Endodermal cell (in vitro differentiated cells): ENCODE measurements at places on chromosomes 13 and 19. TPM values are rescaled to one million over a fixed set of nuclear protein-coding genes. Genes with fewer than 3 reads are reported as not detected.

Gene CGB1
- total RNA-seq = not detected in 3 replicates

Gene PNMA8C
- 0.20 to 0.40 TPM (median 0.38 TPM) in 3 replicates for total RNA-seq

Gene IRF2BP1
- total RNA-seq = 23.4 and 23.8 TPM in 2 replicates

DNA sequence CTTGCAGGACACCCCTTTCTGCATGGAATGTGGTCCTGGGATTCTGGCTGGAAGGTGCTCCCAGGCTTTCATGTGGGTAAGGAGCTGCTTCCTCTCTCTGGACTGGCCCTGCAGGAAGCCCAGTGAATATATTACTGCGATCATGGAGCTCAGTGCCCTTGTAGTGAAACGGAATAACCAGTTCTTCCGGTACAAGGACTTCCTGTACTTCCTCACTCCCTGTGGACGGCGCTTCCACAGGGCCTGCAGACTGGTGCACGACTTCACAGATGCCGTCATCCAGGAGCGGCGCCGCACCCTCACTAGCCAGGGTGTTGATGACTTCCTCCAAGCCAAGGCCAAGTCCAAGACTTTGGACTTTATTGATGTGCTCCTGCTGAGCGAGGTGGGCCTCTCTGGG, 8.0 kb downstream of the CYP4F8 start:
- no peak for DNase-seq

DNA sequence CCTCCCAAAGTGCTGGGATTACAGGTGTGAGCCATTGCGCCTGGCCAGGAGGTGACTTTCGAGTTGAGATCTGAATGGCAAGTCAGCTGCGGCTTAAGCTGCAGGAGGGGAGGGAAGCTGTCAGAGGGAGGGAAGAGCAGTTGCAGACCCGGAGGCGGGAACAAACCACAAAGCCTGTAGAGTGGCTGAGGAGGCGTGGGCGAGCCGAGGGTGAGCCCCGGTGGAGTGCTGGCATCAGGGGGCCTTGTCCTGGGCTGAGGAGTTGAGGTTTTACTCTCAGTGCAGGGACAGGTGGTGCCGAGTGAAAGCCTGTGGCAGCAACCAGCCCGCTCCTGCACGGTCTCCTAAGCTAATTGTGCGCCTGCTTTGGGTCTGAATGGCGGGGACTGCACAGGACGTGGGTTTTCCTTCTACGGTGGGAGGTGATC, 24.2 kb downstream of the PPP1R37 start:
- DNase-seq = peak; percentile 68

DNA sequence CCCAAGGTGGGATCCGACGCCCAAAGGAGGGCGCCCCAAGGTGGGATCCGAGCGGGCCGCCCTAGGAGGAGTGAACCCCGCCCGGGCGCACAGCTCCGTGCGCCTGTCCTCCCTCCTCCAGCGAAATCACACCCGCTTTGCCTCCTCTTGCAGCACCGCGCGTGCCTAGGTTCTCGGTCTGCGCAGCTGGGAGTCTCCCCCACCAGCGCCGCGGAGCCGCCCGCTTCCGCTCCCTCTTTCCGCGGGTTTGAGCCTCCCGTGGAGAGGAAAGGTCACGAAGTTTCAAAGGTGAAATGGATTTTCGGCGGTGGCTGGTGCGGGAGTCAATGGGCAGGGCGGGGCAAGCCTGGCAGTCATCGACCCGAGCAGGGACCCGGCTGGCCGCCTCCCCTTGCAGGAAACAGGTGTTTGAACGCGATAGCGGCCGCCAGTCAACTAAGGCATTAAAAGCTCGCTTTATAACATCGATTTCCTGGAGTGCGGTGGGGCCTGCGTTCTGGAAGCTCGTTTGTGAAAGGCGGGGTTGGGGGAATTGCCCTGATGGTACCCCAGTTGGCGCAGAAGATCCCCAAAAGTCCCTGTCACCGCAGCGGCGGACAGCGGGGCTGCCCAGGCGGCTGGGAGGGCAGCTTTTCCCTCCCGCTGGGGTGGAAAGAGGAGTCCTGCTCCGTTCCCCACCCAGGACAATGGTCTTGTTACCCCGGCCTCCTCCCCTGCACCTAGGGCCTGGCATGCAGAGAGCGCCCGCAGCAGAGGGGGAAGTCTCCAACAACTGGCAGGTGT, 9.0 kb upstream of the SOX1 start:
- DNase-seq = peak; percentile 68

DNA sequence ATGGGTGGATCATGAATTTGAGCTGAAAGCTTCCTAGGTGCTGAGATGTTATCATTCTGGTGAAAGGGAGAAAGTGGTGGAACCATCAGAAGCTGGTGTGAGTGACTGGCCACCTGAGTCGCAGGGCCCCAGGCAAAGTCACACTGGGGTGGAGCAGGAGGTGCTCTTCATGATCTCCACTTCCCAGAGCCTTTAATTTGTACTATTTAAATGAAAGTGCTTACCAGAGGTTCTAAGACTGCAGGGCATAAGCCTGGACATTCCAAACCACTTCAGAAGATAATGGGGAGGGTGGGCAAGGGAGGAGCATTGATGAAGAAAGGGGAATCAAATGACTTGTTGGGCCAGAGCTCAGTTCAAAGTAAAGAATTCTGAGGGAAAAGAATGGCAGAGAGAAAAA, 156.1 kb downstream of the RGCC start:
- DNase-seq = no peak

DNA sequence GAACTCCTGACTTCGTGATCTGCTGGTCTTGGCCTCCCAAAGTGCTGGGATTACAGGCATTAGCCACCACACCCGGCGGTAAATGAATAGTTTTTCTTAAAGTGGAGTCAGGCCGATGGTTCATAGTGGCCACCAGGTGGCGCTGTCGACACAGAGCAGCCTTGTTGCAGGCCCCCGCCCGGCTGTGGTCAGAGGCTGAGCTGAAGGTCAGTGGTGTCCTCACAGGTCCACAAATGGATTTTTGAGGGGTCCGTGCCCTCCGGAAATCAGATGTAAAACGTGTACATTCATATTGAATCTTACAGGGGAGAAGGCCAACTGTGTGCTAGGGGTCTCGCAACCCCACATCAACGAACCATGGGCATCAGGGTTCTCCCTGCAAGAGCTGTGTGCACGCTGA, 13.4 kb upstream of the WDR18 start:
- DNase-seq = peak; percentile 78

GRCh38 chr19:49362048-49362928, at the start of gene TEAD2:
Gene TEAD2, minus strand, starts transcription at chr19:49362416. Its CDS starts 2,341 bp downstream, at chr19:49360075.
- peak; percentile 92 for DNase-seq

- no peak for DNase-seq
Observed at GRCh38 chr13:60690604-60691003, 293.6 kb downstream of the TDRD3 start.

DNA sequence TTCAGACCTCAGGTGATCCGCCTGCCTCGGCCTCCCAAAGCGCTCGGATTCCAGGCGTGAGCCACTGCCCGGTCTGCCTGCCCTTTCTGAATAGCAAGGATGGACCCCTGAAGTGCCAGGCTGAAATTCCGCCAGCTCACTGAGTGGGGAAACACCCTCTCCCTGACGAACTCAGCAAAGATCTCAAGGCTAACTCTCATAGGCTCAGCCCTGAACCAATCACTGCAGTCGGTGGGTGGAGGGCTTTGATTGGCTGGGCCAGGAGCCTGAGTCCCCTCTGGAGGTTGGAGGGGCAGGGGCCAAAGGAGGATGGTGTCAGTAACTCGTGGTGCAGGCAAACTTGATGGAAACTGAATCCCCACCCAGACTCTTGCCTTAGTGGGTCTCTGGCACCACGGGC, 11.2 kb upstream of the COMP start:
- peak; percentile 87 for DNase-seq

DNA sequence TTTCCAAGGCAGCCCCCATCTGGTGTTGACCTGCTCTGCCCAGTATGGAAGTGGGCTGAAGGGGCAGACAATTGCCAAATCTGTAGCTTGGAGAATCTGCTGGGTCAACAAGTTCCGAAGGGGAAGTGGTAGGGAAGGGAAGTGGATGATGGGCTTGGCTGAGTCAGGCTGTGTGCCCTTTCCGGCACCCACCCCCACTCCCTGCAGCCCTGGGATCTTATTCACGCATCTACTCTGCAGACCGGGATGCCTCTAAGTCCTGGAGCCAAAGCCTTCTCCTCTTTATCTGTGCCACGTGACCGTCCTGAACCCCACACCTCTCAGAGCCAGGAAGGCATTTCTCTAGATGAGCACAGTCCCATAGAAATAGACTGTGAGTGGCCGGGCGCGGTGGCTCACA, 7.5 kb upstream of the C5AR2 start:
- no peak for DNase-seq

DNA sequence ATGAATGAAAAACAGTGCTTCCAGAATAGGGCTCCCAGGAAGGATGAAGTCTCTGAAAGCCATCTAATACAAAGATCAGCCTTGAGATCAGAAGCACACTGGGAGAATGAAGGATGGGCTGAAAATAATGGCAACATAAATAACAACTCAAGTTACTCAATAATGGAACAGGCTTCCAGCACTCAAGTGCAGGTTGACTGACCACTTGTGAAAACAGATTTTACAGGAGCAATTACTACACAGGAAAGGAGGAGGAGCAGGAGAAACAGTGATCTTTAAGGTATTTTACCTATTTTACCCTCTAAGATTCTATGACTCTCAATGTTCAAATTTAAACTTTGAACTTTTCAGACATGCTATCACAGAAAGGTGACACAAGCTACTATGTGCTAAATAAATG, 106.0 kb downstream of the USP12 start:
- no peak for DNase-seq

DNA sequence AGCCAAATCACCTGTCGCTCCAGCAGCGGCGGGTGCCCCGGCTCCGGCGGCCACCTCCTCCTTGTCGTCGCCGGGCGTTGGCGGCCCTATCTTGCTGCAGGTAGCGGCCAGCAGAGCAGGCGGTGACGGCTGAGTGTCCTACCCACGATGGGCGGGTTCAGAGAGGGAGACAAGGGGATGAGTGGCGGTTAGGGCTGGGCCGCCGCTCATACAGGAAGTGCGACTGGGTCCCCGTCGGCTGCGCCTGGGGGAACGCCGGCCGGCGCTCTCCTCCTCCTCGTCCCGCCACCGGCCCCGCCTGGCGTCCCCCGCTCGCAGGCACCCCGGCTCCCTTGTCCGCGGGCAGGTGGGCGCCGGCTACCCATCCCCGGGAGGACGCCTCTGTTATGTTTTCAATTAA, 1692.0 kb downstream of the SLITRK5 start:
- peak; percentile 59 for DNase-seq

DNA sequence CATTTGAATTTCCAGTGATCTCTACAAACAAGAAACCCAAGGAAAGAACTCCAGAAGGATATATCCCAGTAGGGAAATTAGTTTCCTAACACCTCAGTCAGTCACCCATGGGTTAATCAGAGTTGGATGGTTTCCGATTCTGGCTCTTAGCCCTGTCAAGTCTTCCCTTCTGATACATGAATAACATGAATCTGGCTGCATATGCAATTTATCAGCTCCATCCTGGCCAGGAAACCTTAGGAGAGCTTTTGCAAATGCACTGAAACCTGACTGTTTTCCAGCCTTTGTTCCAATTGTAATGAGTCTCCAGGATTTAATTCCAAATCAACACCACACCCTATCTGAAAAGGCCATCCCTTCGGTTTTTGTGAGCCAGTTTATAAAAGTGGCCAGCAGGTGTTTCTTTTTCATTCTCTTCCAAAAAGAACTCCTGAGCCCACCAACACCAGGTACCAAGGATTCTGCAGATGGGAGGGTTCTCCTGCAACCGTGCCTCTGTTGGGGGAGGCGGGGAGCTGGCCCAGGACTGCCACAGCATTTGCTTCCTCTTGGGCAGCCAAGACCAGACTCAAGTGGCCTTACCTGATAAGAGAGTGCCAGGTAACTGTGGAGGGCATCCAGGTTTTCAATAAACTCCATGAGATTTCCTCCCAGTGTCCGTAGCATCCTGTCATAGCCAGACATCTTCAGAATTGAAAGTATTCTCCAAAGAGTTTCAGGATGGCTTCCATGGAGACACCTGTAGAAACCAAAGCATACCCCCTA, 77.5 kb downstream of the C13orf42 start:
- peak; percentile 18 for DNase-seq

DNA sequence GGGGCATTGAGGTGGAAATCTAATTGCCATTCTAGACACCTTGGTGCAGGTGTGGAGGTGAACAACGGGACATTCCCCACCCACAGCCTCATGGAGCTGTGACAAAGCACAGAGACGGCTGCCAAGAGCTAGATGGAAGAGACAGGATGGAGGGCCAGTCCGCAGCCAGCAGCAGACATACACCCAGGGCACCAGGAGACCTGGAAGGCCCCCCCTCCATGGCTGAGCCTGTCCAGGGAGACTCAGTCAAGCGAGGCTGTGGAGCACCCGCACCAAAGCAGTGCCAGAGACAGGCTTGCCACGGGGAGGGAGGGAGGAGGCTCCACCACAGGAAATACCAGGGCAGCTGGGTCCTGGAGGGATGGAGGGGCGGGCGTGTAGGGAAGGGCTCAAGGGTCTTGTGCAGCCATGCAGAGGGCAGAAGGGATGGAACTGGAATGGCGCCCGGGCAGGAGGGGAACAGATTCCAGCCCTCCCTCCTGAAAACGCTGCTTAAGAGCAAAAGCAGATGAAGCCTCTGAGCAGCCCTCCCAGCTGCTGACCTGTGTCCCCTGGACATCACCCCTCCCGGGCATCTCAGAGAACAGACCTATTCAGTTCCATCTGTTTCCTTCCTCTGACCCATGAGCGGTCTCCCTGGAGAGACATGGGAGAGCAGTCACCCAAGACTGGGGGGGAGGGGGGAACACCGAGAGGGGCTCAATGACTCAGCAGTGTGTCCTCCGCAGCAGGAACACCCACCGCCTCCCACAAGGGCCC, 14.4 kb downstream of the EPS15L1 start:
- DNase-seq = peak; percentile 67

- no peak for DNase-seq
Observed at GRCh38 chr13:23766939-23767338, 122.3 kb downstream of the MIPEP start.

DNA sequence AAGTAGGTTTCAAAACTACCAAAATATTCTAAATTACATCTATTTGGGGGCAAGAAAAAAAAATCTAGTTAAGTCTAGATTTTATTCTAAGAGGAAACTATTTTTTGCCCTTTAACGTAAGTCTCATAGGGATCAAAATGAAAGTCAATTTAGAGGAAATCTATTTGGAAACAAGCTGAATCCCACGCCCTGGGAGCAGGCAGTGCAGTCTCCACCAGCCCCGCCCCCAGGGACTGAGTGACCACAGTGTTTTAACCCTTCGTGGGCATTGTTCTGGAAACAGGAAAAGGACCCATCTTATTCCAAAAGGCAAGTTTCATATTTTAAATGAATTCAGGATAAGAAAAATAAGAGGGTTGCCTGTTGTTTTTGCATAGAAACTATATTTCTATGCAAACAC, 209.7 kb downstream of the SPRY2 start:
- DNase-seq = peak; percentile 77
